ENCODE measurements at places on chromosomes 13 and 19. TPM values are rescaled to one million over a fixed set of nuclear protein-coding genes. Genes with fewer than 3 reads are reported as not detected.

The SLITRK5 gene
- 0.34 TPM for total RNA-seq

The ZNF575 gene
- 0.80 TPM for total RNA-seq

DNA sequence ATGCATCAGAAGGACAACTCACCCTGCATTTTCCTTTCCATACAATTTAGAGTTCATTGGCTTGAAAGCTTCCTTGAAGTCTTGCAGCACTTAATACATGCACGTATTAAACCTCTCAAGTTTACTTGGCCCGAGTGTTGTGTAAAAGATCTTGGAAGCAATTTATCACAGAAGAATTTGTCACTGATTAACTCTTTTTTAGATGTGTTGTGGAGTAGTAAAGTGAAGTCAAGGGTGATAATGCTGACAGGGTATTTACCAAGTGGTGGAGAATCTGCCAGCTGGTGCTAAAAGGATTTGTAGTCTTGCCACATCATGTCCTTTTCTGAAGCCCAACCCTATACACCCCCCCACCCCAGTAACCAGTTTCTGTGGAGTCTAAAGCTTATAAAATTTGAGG, 421.0 kb upstream of the MIR17HG start:
- no peak for DNase-seq

- DNase-seq = no peak
Observed at GRCh38 chr13:45974500-45974899, 78.0 kb downstream of the ZC3H13 start.

GRCh38 chr13:29436721-29437280, 158.7 kb downstream of the SLC7A1 start:
- DNase-seq = no peak

DNA sequence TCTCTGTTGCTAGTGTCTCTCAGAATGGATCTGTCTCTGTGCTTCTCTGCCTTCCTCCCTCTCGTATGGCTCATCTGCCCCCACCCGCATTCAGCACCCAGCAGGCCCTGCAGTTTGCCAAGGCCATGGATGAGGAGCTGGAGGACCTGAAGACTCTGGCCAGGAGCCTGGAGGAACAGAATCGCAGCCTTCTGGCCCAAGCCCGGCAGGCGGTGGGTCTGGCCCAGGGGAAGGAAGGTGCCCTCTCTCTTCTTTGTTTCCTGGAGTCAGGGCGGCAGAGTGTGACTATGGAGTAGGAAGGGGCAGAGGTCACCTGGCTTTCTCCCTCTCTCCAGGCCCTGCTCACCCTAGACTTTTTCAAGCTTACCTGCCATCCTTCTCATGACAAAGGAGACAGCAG, 10.9 kb downstream of the KASH5 start:
- no peak for DNase-seq

- no peak for DNase-seq
Observed at GRCh38 chr13:106261450-106261849, 274.0 kb downstream of the EFNB2 start.

GRCh38 chr13:108316413-108316812, 46.9 kb downstream of the TNFSF13B start:
- no peak for DNase-seq

The MEIOSIN gene
- not detected for total RNA-seq

GRCh38 chr13:102881819-102882686, 36.2 kb downstream of the ERCC5 start:
- DNase-seq = no peak

The SCGB2B2 gene
- not detected for total RNA-seq

DNA sequence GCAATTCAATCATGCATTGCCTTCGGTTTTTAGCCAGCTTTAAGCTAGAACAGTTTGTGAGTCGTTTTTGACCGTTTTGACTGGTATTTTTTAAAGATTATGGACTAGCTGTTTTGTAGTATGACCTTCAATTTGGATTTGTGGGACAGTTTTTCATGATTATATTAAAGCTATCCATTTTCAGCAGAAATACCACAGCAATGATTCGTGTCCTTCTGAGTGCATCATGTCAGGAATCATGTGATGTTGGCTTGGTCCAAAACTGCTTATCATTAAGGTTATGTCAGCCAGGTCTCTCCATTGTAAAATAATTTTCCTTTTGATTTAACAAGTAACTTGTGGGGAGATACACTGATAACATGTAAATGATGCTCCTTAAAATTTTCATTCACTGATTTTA, 229.0 kb downstream of the POSTN start:
- no peak for DNase-seq

DNA sequence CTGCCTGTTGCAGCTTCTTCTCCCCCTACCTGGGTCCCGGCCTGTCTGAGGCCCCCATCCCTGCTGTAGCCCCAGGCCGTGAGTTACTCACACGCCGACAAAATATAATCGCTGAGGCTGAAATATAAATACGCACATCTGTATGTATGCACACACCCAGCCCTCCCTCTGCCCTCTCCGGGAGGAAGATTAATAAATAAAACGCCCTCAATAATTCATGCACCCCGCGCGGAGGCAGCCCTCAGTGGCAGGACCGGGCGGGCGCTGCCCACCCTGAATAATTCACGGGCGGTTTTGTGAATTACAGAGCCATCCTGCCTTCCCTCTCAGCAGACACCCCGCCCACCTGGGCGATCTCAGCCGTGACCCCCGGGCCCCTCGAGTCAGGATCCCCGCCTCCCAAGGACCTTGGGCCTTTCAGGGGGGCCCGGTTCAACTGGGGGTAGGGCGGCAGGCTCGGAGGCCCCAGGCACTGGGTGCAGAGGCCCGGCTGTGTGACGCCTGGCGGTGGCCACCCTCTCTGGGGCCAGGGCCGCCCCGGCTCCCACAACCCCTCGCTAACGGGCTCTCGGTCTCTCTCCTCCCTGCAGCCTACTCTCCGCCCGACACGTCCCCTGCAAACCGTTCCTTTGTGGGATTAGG, 24.2 kb downstream of the SMIM24 start:
- DNase-seq = no peak

- no peak for DNase-seq
Observed at GRCh38 chr13:53127373-53127772, 98.8 kb downstream of the OLFM4 start.

DNA sequence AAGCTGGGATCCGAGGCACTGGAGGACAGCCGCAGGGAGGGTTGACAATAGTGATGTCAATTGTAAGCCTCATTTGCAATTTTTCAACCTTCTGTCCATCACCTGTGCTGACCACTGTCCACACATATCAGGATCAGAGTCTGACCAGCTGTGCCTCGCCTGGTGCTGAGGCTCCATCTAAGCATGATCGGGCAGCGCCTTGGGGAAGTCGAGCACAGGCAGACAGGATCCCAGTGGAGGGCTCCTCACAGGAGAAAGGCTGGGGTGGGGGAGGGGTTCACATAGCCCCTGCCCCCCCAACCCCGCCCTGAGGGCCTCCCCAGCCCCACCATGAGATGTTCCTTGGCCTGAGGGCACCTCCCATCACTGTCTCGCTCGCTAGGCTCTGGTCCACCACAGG, 60.3 kb downstream of the RAB20 start:
- no peak for DNase-seq

GRCh38 chr19:56637976-56638555, 4.9 kb upstream of the SMIM17 start:
- no peak for DNase-seq

GRCh38 chr19:35178701-35179100, 24.2 kb downstream of the FXYD5 start:
- DNase-seq = no peak

The ICAM4 gene
- not detected for total RNA-seq

Measured in esophagus muscularis mucosa (tissue), 4 donors.